ENCODE measurements at places on chromosomes 4 and X.

GRCh38 chr4:158816955-158817354 lies 48.1 kb downstream of the FNIP2 start:
- DNase-seq = no peak

GRCh38 chr4:39668887-39669286 lies 29.0 kb upstream of the UBE2K start:
- no peak for DNase-seq

- no peak for DNase-seq
These were observed 310.3 kb downstream of the EVC2 start for GRCh38 chr4:5398056-5398455.

- no peak for DNase-seq
These were observed 53.6 kb upstream of the SETD7 start for GRCh38 chr4:139609647-139610046.

DNA sequence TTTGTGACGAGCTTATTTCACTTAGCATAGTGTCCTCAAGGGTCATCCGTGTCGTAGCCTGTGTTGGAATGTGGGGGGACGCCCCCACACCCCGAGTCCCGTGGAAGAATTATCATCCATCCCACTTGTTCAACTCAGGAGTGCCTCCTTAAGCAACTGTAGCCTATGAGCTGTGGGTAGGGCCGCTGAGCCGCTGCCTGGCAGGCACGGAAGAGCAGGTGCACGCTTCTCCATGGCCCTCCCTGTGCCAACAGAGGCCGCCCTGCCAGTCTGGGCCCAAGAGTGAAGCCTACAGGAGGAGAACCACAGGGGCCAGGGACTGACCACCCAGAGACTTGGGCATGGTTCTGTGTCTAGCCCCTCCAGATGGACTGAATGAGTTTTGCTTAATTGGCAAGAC lies 2.3 kb upstream of the RGS12 start:
- no peak for DNase-seq

GRCh38 chrX:45850775-45851433 lies 650.2 kb upstream of the DIPK2B start:
- no peak for DNase-seq
